ENCODE measurements at places on chromosomes 4 and X.

GRCh38 chr4:78534286-78534955, 17.1 kb upstream of the ANXA3 start:
- DNase-seq, result no peak

DNA sequence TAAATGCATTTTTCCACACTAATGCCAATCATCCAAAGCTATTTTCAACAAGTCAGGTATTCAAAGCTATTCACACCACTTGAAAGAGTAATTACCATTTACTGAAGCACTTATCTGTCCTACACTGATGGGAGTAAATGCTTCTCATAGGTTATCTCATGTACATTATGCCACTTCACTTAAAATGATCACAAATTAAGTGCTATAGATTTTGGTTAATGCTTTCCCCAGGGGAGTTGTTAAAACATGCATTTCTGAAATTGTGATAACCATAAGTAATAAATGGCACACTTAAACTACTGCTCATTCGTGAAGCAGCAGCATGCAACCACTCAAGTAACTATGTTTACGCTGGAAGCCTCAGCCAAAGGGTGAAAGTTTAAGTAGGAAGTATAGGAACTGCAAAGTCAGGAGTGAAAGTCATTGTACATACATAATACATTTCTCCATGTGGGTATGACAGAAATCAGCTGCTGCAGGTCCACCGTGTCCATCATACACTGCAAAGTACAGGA, 6.6 kb downstream of the PPM1K start:
- DNase-seq, result no peak

- no peak for DNase-seq
These were observed 538.1 kb downstream of the PPP4R3C start for GRCh38 chrX:26925088-26925487.

DNA sequence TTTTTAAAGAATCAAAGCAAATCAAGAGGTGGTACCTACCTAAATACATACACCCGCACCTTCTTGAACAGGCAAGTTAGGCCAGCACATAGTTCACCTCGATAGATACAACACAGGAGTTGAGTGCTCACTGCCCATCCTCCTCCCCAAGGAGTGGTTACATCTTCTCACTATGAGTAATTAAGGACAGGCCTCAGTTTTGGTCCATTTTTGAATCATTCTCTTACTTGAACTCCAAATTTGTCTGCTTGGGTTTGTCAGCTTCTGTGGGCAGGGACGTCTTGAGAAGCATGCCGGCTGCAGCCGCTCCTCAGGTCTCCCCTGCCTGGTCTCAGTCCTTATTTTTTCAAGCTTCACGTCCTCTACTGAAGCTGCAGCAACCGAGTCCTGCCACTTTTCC, 190.6 kb upstream of the RBPJ start:
- DNase-seq, result no peak

DNA sequence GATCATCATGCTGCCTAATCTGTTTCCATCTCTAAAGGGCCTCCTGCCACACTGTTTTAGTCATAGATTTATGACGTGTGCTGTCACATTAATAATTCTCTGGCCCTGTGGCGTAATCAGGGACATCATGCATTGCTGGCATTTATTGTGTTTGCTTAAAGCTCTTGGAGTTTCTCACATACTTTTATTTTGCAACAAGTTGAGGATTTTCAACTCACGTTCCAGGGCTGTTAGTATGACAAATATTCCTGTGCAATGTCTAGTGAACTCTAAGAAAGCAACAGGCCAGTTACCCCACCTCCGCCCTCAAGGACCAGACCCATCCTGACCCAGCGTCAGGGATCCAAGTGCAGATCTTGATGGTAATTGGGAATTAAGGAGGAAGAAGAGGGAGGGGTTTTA, 7.8 kb upstream of the PIGA start:
- no peak for DNase-seq

DNA sequence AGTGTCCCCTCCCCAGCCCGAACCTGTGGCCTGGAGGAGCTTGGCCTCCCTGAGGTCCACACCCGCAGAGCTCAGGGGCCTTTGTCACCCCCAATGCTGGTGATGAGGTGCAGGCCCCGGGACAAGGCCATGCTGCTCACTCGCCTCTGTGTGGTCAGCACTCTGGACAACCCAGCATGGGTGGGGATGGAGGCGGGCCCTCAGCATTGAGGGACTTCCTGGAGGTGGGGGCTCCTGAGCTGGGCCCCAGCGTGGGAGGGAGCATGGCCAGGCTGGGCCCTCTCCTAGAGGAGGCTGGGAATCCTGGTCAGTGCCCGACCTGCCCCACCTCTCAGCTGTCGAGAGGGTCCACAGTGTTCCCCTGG, 30.6 kb downstream of the TACC3 start:
- no peak for DNase-seq

- no peak for DNase-seq
These were observed 50.9 kb downstream of the TSPAN7 start for GRCh38 chrX:38612281-38612680.

- DNase-seq, result no peak
These were observed 868.0 kb downstream of the RPA4 start for GRCh38 chrX:97751735-97752134.

DNA sequence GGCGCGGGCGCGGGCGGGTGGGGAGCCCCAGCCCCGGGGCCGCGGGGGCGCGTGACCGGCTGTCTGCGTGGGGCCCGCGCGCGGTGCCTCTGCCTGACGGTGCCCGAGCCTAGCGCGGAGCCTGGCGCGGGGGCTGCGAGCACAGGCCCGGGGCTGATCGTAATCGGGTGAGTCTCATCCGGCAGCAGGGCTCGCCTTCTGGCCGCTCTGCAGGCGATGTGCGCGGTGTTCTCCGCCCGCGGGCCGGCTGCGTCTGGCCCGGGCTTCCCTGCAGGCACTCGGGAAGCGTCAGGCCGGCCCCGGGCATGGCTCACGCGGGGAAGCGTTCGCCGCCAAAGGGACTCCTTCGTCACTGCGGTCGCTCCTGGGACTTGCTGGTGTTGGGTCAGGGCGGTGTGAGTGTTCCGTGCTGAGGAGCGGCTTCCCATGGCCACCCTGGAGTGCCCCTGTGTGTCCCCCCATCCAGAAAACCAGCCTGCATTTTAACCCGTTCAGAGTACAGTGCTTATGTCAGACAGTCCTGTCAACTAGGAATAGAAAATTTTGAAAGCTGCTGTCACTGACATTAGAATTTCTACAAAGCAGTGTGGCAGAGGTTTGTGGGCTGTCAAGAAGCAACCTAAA, 40.6 kb downstream of the FAM149A start:
- DNase-seq, result no peak

Measured in HAP-1 (cell line).